ENCODE measurements at places on chromosomes 16 and 17.

DNA sequence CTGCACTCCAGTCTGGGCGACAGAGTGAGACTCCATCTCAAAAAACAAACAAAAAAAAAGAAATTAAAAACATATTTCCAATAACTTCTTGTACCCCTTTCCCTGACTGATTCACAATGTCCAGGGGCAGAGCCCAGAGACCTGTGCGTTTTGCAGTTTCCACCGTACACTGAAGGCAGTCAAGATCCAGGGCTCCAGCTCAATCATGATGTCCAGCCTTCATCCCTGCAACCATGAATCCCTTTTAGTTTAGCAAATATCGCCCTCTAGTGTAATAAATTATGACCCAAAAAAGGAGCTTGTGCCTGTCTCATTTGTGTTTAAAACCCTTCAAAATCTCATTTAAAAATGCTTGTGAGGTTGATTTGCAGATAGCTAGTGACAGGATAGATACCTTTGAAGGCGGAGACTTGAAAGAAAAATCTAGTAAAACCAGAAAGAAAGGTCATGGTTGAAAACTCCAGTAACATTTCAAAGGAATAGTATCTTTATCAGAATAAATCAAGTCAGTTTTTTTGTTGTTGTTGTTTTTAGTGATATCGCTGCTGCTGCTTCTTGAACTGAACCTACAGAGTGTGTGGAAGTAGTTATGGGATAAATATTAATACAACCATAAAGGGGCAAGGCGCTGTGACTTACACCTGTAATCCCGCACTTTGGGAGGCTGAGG lies 3.7 kb upstream of the ERN1 start:
- DNase-seq, result no peak

DNA sequence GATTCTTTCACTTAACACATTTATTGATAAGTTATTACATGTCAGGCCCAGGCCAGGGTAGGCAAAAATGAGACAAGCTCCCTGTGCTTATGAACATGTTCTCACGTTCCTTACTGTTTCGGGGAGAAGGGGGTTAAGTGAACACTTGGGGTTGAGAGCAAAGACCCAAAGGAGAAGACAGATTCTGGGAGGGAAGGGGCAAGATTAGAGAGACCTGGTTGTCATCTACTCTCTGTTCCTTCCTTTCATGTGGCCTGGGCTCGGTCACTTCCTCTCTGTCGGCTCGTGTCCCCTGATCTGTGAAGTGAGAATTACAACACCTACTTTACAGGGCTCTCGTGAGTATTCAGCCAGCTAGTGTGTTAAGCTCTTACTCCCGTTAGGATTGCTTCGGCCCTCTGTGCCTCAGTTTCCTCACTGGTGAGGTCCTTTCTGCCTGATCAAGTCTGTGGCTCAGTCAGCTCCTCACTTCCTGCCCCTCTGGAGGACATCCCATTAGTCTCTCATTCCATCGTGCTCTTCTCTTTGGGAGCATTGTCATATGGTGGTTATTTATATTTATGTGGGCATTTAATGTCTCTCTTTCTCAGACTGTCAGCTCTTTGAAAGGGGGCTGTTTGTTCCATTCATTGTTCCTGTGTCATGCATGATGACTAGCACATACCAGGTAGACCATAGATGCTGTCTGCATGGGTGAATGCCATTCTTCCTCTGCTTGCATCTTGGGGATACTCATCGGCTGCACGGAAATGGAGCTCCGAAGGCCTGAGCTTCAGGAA lies 38.9 kb downstream of the PLCG2 start:
- DNase-seq, result no peak

DNA sequence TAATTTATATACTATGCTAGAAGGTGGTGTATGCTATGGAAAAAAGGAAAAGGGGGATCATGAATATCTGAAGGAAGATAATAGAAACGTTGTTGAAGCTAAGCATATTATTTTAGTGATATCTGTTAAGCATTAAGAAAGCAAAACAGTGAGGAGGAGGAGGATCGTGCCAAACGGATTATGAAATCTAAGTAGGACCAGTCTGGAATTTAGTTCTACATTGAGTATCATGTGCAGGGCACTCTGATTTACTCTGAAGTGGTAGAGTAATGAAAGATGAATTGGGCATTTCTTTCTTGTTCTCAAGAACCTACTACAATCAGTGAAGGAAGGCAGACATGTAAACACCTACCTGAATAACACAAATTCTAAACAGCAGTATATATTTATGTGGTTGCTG lies 195.3 kb downstream of the CYB561 start:
- no peak for DNase-seq

GRCh38 chr16:2535625-2536013 lies 2.2 kb upstream of the PDPK1 start:
- no peak for DNase-seq

- no peak for DNase-seq
These were observed 241.8 kb upstream of the SOX9 start for GRCh38 chr17:71878998-71879397.

- DNase-seq, result no peak
These were observed 21.1 kb downstream of the TMC6 start for GRCh38 chr17:78107457-78107856.

DNA sequence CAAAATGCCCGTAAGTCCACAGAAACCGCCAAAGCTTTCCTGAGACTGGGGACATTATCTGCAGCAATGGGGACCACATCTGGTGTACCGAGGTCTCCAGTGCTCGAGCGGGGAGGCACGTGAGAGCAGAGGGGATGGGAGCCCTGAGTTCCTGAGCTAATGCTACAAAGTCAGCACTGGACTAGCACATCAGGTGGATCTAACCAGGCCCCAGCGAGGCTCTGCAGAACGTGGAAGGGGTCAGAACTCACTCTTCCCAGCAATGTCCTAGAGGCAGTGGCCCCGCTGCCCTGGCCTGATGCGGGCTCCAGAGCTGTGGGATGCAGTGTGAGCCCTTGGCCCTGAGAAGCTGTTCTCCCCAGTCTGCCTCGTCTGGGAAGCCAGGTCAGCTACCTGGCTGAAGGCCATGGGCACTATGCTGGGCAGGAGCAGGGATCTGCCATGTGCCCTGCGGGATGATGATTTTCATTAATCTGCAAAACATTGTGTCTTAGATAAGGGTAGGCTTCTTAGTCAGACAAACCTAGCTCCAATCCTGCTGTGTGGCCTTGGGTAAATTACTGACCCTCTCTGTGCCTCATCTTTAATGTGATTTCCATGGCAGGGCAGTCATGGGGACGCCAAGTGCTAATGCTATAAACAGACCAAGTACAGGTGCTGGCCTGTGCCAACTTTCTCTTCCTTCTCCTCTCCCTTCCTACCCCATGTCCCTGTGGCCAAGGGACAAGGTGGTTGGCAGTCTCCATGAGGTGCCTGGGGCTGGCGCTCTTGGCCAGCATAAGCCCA lies 40.1 kb upstream of the SLC38A10 start:
- no peak for DNase-seq

- no peak for DNase-seq
These were observed 4.7 kb downstream of the DUSP14 start for GRCh38 chr17:37494401-37494831.

DNA sequence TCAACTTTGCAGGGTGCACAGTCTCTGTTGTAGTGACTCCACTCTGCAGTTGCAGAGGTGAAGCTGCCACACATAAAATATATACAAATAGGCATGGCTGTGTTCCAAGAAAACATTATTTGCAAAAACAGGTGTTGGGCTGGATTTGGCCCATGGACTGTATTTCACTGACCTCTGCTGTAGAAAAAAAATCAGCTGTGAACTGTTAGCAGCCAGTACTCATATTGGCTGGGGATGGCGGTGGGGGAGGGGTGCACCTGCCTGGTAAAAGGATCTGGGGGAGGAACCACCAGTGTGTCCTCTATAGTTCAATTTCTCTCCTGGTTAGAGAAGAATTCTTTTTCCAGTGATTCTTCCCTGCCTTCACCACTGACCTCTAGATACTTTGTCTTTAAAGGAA lies 50.0 kb downstream of the SHISA9 start:
- no peak for DNase-seq

Data from activated CD8-positive, alpha-beta memory T cell treated with anti-CD3 and anti-CD28 coated beads, Interleukin-2, amount 50 U/mL, for 4 hours (primary cell).